Stimulated activated CD4-positive, alpha-beta T cell treated with anti-CD3 and anti-CD28 coated beads, Interleukin-15, amount 100 ng/mL, for 1 hour (primary cell): ENCODE measurements at places on chromosomes 12 and 14.

DNA sequence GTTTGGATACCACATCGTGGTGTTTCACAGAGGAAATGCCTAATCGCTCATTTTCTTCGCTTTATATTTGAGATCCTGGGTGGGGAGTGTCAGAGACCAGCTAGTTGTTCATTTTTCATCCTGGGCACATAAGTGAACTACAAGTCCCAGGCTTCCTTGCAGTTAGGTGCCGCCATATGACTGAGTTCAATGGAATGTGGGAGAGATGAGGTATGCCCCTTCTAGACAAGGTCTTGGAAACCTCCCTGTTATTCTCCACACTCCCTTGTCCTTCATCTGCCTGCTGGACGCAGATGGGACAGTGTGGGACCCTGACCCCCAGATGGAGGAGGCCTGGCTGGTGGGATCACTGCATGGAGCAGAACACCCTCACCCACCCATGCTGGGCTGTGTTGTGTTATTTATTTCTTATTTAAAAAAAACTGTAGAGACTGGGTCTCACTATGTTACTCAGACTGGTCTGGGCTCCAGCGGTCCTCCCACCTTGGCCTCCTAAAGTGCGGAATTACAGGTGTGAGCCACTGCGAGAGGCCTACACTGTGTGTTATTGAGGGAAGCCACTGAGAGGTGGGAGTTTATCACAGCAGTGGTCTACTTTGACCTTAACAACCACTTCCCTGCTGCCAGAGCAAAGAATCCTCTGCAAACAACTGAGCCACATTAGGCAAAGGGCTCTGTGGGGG is 42.9 kb upstream of the VRK1 start:
- no peak for DNase-seq

GRCh38 chr14:67733616-67734015 is 31.9 kb downstream of the RDH12 start:
- no peak for DNase-seq

DNA sequence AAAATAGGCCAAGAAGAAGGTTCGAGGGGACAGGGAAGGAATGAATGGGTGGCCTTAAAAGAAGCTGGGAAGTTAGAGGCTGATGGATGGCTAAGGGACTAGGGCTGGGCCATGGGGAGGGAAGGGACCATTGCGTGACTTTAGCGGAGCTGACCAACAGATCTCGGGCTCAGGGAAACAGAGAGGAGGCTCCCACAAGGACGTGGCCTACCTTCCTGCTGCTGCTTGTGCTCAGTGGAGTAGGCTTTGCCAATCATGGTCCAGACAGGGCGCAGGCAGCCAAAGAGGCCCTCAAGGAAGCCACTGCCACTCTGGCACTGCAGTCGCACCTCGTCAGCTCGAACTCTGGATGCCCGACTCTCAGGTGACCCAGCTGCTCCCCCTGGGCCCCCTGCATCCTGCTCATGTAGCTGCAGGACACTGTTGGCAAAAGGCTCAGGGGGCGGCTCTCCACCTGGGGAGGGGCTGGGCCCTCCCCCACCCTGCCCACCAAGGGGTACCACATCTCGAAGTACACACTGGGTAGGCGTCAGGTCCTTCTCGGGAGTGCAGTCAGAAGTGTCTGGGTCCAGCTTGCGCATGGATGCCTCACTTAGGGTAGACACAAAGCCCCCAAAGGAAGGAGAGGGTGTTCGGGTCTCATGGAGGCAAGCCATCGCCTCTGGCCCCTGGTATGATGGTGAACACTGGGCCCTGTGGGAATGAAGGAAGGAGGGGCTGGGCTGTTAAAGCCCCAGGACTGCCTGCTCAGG is 12.3 kb downstream of the MAP3K12 start:
- DNase-seq, result no peak

- DNase-seq, result no peak
These were observed 77.1 kb downstream of the PLXNC1 start for GRCh38 chr12:94225506-94225905.

- no peak for DNase-seq
These were observed 28.2 kb downstream of the FOXN3 start for GRCh38 chr14:89388853-89389252.

- DNase-seq, result no peak
These were observed 84.3 kb downstream of the ETNK1 start for GRCh38 chr12:22709292-22709691.

DNA sequence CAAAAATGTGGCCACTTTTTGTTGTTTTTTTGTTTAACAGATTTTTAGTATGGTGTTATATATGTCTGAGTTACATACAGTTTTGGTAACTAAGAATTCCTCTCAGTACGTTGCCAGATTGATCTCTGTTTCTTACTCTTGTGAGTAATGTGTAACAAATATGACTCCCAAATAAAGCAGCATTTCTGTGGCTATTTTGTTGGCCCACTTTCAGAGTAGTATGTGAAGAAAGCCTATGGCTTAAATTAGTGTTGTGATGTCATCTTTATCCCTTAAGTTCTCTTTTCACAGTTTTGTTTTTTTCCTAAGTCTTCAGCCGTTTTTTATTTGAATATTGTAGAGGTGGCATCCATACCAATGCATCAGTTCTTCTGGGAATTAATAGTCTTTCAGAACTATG is 10.7 kb downstream of the PCNX4 start:
- DNase-seq, result no peak

GRCh38 chr12:24226745-24227350 is 277.4 kb upstream of the SOX5 start:
- DNase-seq, result no peak

DNA sequence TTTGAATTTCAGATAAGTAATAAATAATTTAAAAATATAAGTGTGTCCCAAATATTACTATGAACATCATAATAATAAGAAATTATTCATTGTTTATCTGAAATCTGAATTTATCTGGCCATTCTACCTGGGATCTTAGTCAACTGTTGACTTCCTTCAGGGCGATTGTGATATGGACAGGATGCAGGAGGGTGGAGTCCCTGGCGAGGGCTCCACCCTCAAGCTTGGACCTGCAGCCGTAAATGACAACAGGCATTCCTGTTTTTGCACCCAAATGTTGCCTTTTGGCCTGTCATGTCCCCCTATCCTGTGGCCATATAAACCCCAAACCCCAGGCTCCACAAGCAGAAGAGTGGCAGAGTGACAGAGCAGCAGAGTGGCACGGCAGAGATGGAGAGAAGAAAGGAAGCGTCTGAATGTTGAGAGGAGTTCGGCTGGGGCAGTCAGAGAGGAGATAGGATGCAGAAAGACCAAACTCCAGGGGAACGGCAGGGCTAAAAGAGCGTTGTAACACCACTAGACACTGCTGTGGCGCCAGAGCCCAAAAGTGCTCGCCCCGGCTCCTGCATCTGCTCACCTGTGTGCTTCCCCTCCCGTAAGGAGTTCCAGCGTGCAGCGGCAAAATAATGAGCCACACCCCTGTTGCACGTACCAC is 39.4 kb upstream of the FUT8 start:
- DNase-seq, result no peak

- no peak for DNase-seq
These were observed 90.8 kb downstream of the BICD1 start for GRCh38 chr12:32197421-32197820.

- DNase-seq, result no peak
These were observed 969.6 kb upstream of the TMEM132C start for GRCh38 chr12:127297327-127297726.

DNA sequence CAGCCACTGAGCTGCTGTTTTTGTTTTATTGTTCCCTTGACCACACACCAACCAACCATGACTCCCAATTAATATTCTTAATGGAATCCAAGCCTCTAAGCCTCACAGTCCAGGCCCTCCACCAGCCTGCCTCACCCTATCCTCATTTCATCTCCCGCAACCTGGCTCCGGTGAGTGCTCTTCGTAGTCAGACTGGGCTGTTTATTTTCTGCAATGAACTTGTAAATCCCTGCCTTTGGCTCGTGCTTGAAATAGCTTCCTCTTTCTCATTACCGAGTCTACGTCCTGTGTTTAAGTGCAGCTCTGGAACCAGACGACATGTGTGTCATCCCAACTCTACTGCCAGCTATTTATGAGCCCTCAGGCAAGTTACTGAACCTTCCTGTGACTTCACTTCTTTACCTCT is 12.4 kb upstream of the ETFBKMT start:
- DNase-seq, result no peak

- no peak for DNase-seq
These were observed 106.0 kb downstream of the SLC41A2 start for GRCh38 chr12:104852102-104852501.

- DNase-seq, result no peak
These were observed 5.7 kb downstream of the RAB35 start for GRCh38 chr12:120110550-120111501.

DNA sequence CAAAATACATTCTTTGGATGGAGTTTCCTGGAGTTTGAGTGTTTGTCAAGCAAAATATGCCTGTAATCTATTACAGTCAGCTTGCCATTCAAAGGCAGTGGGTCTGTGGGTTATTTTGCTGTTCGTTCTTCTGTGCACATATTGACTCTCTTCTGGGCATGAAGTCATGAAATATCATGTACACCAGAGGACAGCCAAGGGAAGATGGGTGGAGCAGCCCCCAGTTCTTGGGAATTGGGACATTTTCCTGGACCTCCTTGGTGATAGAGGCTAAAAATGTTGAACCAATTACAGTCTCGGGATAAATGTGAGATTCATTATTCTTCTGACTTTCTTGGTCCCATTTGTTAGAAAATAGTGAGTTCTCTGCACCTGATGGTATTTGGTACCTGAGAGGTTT is 89.1 kb downstream of the FOXN4 start:
- DNase-seq, result no peak

- no peak for DNase-seq
These were observed 12.5 kb downstream of the TIMM9 start for GRCh38 chr14:58414845-58415244.

- DNase-seq, result no peak
These were observed 48.7 kb downstream of the RAB35 start for GRCh38 chr12:120067901-120068300.

DNA sequence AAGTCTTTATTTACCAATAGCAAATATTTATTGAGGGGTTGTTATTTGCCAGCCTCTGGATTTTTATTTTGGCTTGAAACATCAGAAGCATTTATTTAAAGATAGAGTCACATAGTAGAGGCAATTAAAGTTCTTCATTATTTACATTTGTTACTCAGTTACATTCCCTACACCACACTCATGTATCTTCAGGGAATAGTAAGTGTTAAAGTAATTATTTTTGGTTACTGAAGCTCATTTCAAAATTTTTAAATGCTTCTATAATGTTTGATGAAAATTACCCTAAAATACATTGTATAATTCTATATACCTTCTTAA is 205.6 kb downstream of the ESR2 start:
- no peak for DNase-seq

DNA sequence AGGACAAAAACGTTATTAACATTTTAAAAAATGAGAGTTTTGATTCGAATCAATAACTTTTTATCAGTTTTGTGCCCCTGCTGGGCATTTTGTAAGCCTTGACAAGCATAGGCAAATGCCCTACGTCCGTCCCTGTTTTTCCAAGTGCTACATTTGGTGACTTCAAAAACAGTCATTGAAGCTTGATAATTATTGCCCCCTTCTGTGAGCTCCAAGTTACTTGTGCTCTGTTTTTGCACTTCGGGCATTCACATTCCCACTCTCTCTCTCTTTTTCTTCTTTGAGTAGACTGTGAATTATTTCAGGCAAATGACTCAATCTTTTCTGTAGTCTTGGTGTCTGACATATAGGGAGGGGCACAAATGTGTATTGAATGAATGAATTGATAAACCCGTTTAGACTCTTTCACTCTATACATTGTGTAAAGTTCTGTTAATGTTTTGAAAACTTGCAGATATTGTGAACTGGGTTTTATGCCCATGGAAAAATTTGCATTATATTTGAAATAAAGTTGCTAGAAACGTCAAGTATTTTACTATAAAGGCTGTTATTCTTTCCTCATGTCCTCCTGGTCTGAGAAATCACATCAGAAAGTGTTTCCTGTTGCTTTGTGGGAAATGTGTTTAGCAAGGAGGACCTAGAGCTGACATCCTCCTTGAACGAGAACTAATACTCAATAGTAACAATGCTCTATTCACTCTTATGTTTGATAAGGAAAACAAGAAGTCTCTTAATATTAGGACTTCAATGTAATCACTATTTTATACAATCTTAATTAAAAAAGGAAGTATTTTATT is 1.4 kb downstream of the APAF1 start:
- DNase-seq, result no peak

DNA sequence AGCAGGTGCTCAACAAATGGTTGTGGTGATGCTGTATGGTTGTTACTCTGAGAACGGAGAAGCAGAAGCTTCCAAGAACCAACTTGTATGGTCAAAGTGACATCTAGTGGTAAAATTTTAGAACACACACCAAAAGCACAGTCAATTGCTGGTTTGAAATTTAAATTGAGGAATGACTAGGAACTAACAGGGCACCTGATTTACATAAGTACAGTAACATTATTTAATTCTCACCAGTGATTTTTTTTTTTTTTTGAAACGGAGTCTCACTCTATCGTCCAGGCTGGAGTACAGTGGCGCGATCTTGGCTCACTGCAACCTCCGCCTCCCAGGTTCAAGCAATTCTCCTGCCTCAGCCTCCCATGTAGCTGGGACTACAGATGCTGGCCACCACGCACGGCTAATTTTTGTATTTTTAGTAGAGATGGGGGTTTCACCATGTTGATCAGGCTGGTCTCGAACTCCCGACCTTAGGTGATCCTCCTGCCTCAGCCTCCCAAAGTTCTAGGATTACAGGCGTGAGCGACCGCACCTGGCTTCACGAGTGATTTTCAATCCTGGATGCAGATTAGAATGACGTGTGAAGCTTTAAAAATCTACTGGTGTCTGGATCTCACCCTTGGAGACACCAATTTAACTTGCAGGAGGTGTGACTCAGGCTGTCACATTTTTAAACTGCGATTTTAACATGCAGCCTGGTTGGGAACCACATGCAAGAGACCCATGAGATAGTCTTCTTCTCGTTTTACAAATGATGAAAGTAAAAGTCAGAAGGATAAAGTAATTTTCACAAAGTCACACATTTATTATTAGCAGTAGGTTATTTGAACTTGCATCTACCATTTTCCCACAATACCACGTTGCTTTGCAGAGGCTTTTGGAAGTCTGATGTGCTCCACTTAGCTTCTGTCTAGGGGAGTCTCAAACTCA is 14.1 kb upstream of the NUMB start:
- DNase-seq, result no peak

DNA sequence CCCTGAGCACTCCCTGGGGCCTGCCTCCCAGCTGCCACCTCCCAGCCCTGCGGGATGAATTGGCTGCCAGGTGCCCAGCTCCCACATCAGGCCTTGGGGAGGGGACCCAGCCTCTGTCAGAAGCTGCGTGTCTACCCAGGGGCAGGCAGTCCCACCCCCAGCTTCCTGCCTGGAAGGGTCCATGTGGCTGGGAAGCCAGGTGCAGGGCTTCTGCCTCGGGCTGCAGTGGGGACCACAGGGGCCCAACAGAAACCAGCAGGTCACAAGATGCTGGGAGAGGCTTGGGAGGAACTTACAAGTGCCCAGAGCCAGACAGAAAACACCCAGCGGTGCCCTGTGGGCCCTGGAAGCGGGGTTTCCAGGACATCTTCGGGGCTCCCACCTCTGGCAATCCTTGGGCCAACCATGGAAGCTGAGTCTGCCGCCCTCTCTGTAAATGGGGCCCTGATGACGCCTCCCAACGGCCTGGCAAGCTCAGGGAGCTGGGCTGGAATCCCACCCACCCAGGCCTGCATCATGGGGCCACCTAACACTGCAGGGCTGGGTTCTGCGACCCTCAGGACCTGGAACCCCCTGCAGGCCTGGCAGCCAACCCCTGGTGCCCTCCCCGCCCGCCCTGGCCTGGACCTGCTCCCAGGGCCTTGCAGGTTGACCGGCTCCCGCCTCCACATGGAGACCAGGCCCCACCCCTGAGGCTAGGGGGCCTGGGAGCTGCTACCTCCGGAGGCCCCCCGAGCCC is 36.6 kb downstream of the CCNK start:
- no peak for DNase-seq

GRCh38 chr14:99700379-99700778 is 16.3 kb downstream of the CYP46A1 start:
- DNase-seq, result no peak

GRCh38 chr14:68898248-68899032 is 80.7 kb downstream of the ACTN1 start:
- DNase-seq, result no peak
